ENCODE measurements at places on chromosomes 7 and 10.
A peak's percentile ranks its signal among the peaks of the same experiment; 100 is the strongest.

- no peak for DNase-seq
- no peak overlapping the region for H3K27ac ChIP-seq
- no peaks in the 10 kb centered on the region for H3K4me1 ChIP-seq
- no peaks in the 10 kb centered on the region for H3K36me3 ChIP-seq
Observed at GRCh38 chr7:108129018-108129965, 869 bp downstream of the LAMB4 start.

DNA sequence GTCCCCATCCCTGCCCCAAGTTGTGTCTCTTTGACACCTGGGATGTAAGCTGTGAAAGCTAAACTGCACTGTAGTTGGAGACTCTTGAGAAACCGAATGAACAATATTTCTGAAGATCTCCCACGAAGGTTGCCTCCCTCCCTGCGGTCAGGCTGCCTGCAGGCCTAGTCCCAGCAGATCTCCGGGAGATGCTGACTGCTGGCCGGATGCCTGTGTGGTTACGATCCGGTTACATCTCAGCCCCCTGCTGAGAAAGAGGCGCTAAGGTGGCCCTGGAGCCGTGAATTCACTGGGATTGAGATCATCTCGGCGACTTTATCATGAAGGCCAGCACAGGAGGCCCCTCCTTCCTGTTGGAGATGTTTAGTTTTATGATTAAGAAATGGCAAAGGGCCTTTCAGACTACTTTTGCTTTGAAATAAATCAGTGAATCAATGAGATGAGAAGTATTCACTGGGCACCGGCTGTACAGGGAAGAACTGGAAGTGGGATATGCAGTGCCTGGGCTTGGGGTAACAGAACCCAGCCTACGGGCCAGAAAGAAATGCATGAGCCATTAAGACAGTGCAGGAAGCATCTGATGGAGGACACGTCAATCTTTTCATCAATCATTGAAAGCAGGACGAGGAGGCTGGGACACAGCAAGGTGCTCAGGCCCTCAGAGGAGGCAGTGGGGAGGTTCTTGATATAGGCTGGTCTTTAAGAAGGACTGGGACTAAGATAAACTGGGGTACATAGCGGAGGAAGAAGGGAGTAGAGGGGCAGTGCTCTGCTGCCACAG is 177.6 kb downstream of the PRKAG2 start:
- H3K36me3 ChIP-seq: peaks cover 1% of the 10 kb centered on the region
- no peak overlapping the region for H3K27ac ChIP-seq
- H3K4me1 ChIP-seq: no peaks in the 10 kb centered on the region
- no peaks in the 10 kb centered on the region for H3K27me3 ChIP-seq

DNA sequence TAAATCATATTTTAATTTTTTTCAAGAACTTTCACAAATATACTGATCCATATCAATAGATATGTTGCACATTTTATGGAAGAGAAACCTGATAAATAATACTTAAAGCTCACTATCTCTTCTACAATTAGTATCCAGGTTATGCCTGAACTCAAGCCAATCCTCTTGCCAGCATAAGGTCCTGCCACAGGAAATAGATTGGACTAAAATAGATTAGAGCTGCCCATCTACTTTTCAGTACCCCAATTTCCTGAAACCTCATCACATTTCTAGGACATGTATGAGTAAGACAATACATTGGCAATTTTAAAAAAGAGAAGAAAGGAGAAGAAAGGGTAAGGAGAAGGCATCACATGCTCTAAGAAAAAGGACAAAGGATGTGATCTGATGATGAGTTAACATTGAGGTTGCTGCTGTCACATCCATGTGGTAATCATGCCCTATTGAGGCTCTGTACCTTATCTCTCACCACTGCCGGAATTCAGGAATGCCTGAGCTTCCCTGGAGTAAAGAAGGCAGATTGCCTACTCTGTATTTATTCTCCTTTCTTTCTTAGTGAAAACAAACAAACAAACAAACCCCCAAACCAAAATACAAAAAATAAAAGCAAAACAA is 199.7 kb downstream of the ANK3 start:
- H3K4me1 ChIP-seq: no peaks in the 10 kb centered on the region
- H3K36me3 ChIP-seq: peaks cover 20% of the 10 kb centered on the region
- no peaks in the 10 kb centered on the region for H3K27me3 ChIP-seq
- H3K27ac ChIP-seq: no peak overlapping the region
- H3K4me3 ChIP-seq: no peak overlapping the region
- no peak for DNase-seq

GRCh38 chr7:149261316-149261828 is 624 bp upstream of the ZNF783 start:
- H3K4me3 ChIP-seq: peak overlapping the region; percentile 78
- H3K36me3 ChIP-seq: peaks cover 17% of the 10 kb centered on the region
- peaks cover 52% of the 10 kb centered on the region for H3K4me1 ChIP-seq
- H3K27ac ChIP-seq: peak overlapping the region; percentile 94
- DNase-seq: peak; percentile 65

DNA sequence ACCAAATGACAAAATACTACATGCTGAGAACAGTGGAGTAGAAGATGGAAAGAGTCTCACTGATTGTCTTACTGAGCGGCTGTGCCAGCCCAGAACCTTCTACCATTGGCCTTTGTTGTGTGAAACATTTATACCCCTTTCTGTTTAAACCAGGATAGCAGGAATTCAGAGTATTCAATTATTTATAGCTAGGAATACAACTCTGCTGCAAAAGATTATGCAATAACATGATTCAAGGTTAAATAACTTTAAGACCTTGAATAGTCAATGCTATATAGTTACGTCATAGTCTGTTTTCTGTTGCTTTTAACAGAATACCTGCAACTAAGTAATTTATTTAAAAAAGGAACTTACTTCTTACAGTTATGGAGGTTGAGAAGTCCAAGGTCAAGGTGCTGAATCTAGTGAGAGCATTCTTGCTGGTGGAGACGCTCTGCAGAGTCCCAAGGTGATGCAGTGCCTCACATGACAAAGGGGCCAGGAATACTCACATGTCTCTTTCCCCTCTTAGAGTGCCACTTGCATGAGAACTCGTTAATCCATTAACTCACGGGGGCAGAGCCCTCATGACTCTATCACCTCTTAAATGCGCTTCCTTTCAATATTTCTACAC is 371.8 kb downstream of the MDFIC start:
- no peak overlapping the region for H3K4me3 ChIP-seq
- H3K36me3 ChIP-seq: no peaks in the 10 kb centered on the region
- DNase-seq: no peak
- H3K4me1 ChIP-seq: no peaks in the 10 kb centered on the region
- no peak overlapping the region for H3K27ac ChIP-seq

- H3K27ac ChIP-seq: no peak overlapping the region
- no peak overlapping the region for H3K4me3 ChIP-seq
- no peak for DNase-seq
- H3K4me1 ChIP-seq: peaks cover 4% of the 10 kb centered on the region
- peaks cover 39% of the 10 kb centered on the region for H3K27me3 ChIP-seq
Observed at GRCh38 chr10:81873932-81874816, 820 bp upstream of the NRG3 start.

GRCh38 chr10:133117036-133117687 is 29.4 kb downstream of the ADGRA1 start:
- DNase-seq: no peak
- no peak overlapping the region for H3K27ac ChIP-seq
- peaks cover 3% of the 10 kb centered on the region for H3K27me3 ChIP-seq
- no peaks in the 10 kb centered on the region for H3K36me3 ChIP-seq
- no peaks in the 10 kb centered on the region for H3K4me1 ChIP-seq

GRCh38 chr10:71572962-71573361 is 146.6 kb downstream of the C10orf105 start:
- no peak for DNase-seq
- H3K27ac ChIP-seq: no peak overlapping the region
- no peaks in the 10 kb centered on the region for H3K27me3 ChIP-seq
- no peak overlapping the region for H3K4me3 ChIP-seq

- peaks cover 50% of the 10 kb centered on the region for H3K36me3 ChIP-seq
- H3K27me3 ChIP-seq: no peaks in the 10 kb centered on the region
- no peak overlapping the region for H3K4me3 ChIP-seq
- no peak for DNase-seq
- H3K27ac ChIP-seq: peak overlapping the region; percentile 7
Observed at GRCh38 chr10:32023264-32023663, 33.0 kb downstream of the KIF5B start.

- H3K27ac ChIP-seq: no peak overlapping the region
- H3K4me1 ChIP-seq: no peaks in the 10 kb centered on the region
- H3K4me3 ChIP-seq: no peak overlapping the region
- DNase-seq: no peak
- no peaks in the 10 kb centered on the region for H3K36me3 ChIP-seq
- H3K27me3 ChIP-seq: no peaks in the 10 kb centered on the region
Observed at GRCh38 chr7:93558705-93559614, 15.6 kb downstream of the CALCR start.

- no peaks in the 10 kb centered on the region for H3K27me3 ChIP-seq
- no peak overlapping the region for H3K4me3 ChIP-seq
- no peaks in the 10 kb centered on the region for H3K36me3 ChIP-seq
Observed at GRCh38 chr10:117936141-117936540, 110.6 kb downstream of the RAB11FIP2 start.

DNA sequence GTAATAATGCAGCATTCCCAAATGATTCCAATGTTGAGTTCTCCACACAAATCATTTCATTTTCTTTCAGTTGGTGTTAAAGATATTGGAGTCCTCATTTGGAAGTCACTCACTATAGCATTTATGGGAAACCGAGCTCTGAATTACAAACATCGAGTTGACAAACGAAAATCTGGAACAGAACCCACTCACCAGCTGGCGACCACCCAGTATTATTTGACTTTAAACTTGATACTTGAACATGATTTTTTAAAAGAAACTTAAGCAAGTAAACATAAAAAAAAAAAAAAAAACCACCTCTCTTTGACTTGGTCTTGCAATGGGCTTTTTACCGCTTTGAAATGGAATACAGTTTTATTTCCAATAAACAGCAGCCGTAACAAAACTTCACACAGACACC is 576.6 kb upstream of the C7orf33 start:
- H3K27me3 ChIP-seq: no peaks in the 10 kb centered on the region
- no peaks in the 10 kb centered on the region for H3K36me3 ChIP-seq
- no peaks in the 10 kb centered on the region for H3K4me1 ChIP-seq
- H3K27ac ChIP-seq: no peak overlapping the region
- DNase-seq: no peak

DNA sequence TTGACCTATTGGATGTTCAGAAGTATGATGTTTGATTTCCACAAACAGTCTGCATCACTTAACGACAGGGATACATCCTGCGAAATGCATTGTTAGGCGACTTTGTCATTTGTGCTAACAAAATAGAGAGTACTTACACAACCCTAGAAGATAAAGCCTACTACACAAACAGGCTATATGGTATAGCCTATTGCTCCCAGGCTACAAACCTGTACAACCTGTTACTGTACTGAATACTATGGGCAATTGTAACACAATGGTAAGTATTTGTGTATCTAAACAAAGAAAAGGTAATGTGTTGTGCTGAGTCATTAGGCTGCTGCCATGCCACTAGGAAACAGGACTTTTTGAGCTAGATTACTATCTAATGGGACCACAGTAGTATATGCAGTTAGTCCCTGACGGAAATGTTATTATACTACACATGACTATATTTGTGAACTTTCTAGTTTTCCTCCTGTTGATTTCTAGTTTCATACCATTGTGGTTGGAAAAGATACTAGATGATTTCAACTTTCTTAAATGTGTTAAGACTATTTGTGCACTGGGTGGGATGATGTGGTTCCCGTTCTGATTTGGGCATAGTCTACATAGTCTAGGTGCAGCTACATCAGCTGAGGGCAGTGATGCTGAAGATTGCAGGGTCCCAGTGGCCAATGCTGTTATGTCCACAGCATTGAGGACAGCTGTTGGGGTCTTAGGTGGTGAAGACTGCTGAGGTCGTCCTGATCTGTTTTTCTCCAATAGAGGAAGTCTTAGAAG is 161.7 kb downstream of the HTR7 start:
- H3K27me3 ChIP-seq: peaks cover 17% of the 10 kb centered on the region
- DNase-seq: no peak
- H3K4me3 ChIP-seq: no peak overlapping the region
- no peak overlapping the region for H3K27ac ChIP-seq
- no peaks in the 10 kb centered on the region for H3K4me1 ChIP-seq

DNA sequence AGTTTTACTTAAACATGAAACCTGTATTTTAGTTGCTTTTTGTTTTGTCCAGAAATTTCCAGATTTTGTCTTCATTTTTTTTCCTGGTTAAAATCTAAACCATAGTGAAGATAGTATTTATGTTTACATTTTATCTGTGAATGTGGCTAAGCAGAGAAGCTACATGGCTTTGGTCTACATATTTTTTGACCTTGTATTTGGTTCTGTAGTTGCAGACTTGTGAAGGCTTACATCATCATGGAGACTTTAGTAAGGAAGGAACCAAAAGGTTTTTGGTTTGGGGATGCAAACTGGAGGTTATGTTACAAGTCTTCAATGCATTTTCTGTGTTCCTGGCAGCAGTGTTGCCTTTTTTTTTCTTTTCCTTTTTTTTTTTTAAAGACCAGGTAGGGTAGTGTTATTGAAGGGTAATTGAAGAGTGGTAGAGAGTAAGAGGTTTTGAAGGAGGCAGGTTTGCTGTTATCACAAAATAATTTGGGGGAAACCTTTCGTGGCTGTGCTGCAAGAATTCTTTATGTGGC is 30.9 kb upstream of the VDAC2 start:
- H3K4me3 ChIP-seq: no peak overlapping the region
- H3K4me1 ChIP-seq: peaks cover 30% of the 10 kb centered on the region

DNA sequence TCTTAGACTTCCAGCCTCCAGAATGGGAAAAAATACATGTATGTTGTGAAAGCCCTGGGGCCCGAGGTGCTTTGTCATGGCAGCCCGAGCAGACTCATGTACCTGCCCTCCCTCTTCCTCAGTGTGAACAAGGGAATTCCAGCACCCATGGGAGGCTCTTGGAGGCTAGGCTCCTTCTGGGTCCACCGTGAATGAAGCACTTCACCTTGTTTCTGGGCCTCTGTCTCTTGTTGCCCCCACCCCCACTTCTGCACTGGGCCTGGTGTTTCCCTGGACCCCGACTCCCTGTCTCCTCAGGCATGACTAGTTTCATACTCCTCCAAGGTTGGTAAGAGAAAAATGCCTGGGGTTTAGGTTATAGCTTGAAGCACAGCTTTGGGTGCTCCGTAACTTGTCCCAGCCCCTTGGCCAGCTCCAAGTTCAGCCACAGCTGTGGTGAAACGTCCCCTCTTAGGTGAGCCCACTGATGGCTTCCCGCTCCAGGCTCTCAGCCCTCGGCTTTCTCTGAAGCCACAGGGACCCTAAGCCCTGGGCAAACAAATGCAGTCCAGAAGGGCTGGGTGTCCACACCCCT is 30.2 kb upstream of the ARHGAP22 start:
- peaks cover 28% of the 10 kb centered on the region for H3K27me3 ChIP-seq
- no peak overlapping the region for H3K4me3 ChIP-seq
- no peak for DNase-seq
- H3K36me3 ChIP-seq: no peaks in the 10 kb centered on the region
- H3K4me1 ChIP-seq: peaks cover 23% of the 10 kb centered on the region

- H3K4me1 ChIP-seq: peaks cover 31% of the 10 kb centered on the region
- H3K4me3 ChIP-seq: no peak overlapping the region
Observed at GRCh38 chr10:102455893-102456471, 4.6 kb upstream of the C10orf95 start.

GRCh38 chr7:133727476-133728214 is 399.5 kb upstream of the LRGUK start:
- no peaks in the 10 kb centered on the region for H3K27me3 ChIP-seq
- no peak for DNase-seq
- no peak overlapping the region for H3K27ac ChIP-seq
- H3K4me3 ChIP-seq: no peak overlapping the region
- no peaks in the 10 kb centered on the region for H3K4me1 ChIP-seq
- peaks cover 6% of the 10 kb centered on the region for H3K36me3 ChIP-seq

Measured in activated CD4-positive, alpha-beta memory T cell treated with anti-CD3 and anti-CD28 coated beads for 36 hours (primary cell).